ENCODE measurements at places on chromosomes 1 and 21.

- DNase-seq = no peak
These were observed 47.6 kb upstream of the GPR153 start for GRCh38 chr1:6308449-6308848.

DNA sequence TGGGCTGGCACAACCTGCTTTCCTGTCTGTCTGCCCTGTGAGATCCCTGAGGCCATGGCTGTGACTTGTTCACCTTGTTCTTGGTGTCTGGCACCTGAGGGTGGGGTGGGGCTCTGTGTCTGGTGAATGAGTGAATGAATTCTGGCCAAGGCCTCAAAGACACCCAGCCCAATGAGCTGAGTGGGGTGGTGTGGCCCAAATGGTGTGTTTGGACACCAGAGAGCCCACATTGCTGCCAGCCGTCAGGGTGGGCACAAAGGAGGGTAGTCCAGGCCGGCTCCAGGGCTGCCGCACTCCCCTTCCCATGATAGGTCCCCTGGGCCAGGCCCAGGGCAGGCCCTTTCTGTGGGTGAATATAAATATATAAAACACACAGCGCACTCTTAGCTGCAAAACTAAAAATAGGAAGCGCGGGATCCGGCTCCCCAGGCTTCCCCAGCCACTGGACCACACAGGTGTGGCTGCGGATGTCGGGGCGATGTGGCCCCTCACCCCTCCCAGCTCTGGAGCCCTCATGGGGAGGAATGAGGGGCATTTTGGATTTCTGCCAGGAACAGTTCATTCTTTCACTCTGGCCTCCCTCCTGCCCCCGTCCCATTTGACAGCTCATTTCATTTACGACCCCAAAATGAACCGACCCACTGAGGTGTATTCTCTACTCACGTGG is 33.3 kb downstream of the RUNX3 start:
- no peak for DNase-seq

- DNase-seq = no peak
These were observed 104.8 kb downstream of the HLX start for GRCh38 chr1:220983877-220984635.

DNA sequence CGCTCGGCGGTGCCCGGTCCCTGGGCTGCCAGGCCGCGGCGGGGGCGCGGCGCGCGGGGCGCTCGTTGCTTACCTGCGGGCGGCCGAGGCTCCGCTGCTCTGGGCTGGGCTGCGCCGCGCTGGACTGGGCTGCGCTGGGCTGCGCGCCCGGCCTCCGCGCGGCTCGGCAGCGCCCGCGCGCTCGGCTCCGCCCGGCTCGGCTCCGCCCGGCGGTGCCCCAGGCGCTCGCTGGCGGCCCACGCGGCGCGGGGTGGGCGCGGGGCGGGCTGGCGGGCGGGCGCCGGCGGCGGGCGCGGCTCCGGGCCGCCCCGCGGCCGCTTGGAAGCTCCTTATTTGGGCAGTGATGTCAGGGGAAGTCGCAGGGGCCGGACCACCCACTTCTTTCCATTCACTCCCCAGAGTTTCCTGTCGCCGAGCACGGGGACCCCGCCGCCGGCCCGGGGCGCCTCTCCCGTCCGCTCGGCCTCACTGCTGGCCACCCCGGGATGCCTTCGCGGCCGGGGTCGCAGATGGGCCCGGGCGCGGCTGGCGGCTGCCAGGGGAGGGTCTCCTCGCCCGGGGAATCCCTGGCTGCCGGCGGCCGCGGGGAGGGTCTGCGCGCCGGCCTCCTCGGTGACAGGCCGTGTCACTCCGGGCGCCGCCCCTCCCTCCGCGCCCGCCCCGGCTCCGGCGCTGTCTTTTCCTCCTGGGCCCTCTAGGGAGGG is 177.7 kb upstream of the EDN2 start:
- DNase-seq = no peak

- no peak for DNase-seq
These were observed 5.5 kb downstream of the PARS2 start for GRCh38 chr1:54758678-54759348.

GRCh38 chr1:196960854-196961253 is 16.5 kb upstream of the CFHR5 start:
- no peak for DNase-seq

DNA sequence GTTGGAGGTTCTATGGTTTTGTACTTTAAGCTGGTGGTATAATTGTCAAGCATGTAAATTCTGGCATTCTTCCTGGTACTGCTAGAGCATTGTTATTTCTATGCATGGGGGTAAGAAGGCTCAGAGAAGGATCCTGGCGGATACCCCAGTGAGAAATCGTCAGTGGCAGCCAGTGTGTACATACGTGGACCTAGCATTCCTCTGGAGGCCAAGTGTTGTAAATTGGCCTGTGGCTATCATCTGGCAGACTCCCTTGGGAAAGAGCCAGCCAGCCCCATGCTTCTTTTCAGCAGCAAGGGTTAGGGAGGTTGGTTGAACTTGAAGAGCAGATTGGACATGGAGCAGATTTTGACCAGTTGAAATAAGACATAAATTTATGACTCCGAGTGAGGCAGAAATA is 5.2 kb upstream of the AGO3 start:
- no peak for DNase-seq

- DNase-seq = no peak
These were observed 62.5 kb downstream of the UBIAD1 start for GRCh38 chr1:11335417-11336056.

DNA sequence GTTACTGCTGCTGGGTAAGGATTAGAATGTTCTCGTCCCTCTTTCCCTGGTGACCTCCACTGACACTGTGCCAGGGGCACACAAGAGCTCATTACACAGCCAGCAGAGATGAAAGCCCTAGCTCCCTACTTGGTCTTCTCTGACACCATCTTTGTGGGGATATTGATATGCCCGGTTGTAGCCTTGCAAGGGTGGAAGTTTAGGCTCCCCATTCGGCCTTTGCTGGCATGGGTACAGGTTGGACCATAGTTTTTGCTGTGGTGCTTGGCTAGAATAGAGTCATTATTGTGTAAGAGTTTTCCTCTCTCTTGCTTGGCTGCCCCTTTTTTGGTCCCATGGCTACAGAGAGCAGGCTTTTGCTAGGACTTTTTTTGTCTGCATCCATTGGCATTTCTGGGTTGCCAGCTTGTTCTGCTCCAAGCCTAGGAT is 12.3 kb downstream of the RAB4A start:
- DNase-seq = no peak

DNA sequence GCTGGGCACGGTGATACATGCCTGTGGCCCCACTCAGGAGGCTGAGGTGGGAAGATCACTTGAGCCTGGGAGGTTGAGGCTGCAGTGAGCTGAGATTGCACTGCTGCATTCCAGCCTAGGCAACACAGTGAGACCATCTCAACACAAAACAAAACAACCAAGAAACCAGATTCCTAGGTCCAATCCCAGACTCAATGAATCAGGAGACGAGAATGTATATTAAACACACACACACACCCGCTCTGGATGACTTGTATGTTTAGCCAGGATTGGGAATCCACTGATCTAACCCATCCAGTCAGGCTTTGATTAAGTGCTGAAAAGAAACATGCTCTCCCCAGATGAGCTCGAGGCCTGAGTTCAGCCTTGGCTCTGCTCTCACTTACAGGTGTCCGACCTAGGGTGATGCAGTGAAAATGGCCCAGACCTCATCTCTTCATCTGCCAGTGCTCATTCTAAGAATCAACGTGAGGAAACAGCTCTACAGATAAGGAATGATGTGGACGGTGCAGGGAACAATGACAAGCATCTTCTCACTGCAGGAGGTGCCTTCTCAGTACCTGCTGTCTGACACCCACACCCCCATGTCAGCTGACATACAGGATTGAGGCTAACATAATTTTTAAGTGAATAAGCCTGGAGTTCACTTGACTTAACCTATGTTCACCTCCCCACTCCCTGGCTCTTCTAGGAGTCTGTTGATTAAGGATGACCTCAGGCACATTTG is 15.3 kb upstream of the SRSF4 start:
- no peak for DNase-seq

DNA sequence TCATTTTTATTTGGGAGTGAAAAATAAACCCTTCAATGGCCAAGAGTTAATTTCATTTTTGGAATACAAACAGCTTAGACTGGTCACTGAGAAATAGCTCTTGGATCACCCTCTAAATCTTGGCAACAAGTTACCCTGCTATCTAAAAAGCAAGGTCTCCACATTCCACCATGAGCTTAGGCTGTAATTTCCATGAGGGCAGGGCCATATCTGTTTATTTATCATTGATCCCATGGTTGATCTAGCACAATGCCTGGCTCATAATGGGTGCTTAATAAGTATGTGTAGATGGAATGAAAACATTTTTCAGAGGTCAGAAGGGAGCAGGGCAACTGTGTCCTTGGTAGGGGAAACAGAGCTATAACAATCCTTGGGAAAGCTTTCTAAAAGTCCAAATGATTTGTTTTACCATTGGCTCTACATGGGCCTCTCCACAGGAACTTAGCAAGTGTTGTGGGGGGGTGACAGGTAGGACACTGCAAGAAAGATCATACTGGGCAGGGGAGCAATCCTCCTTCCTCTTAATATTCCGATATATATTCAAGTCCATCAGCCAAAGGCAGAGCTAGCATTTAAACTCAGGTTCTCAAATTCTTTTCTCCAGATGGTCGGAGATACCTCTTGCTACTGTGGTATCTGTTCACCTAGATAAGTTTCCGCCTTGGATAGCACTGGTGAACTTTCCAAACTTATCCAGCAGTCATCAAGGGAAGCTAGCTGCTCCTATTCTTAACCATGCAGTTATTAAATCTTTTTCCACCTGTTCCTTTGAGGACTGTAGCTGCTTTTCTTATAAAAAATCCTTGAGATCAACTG is 53.1 kb upstream of the PTCH2 start:
- no peak for DNase-seq

DNA sequence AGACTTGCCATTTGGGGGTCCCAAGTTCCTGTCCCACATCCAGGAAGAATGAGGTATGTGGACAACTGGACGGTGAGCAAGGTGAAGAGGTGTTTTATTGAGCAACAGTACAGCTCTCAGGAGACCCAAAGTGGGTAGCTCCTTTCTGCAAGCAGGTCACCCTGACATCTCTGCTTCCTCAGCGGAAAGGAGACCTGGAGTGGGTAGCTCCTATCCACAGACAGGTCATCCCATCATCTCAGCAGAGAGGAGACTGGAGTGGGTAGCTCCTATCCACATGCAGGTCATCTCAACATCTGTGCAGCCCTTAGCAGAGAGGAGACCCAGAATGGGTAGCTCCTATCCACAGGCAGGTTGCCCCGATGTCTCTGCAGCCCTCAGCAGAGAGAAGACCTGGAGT is 13.8 kb upstream of the FNBP1L start:
- DNase-seq = no peak

- no peak for DNase-seq
These were observed 282.4 kb upstream of the BEND5 start for GRCh38 chr1:49059087-49059486.

DNA sequence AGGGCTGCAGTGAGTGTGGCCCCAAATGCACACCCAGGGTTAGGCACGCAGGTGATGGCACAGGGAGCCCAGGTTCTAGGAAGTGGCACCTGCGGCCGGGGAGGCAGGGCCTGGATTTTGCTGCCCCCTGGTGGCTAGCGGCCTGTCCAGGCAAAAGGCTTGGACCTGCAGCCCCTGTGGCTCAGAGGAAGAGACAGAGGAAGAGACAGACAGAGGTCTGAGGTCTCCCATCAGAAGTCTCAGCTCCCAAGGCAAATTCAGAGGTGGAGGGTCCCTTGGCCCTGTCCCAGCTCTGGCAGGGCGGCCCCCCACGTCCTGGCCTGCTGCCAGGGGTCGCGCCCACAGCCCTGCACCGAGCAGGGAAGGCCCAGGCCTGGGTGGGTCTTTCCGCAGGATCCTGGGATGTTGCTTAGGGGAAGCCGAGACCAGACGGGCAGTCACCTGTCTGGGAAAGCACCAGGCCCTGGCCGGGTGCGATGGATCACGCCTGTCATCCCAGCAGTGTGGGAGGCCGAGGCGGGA is 8.0 kb upstream of the TNFRSF14 start:
- peak; percentile 91 for DNase-seq

DNA sequence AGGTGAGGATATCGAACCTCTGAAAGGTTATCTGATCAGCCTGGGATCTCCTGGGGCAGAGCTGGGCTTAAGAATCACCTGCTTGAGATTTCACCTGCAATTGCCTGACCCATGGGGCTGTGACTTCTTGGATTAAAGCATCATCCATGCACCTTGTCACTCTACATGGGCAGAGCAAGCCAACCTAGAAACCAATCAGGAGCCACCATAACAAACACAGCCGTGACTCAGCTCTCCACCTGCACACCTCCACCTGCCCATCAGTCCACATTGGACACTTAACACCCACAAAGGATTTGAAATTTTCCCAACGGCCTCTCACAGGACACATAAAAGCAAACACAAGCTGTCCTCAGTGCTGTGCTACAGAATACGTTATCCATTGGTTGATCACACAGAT is 35.1 kb upstream of the ETS2 start:
- DNase-seq = peak; percentile 91

- DNase-seq = no peak
These were observed 2.7 kb downstream of the CLIC6 start for GRCh38 chr21:34671462-34671861.

DNA sequence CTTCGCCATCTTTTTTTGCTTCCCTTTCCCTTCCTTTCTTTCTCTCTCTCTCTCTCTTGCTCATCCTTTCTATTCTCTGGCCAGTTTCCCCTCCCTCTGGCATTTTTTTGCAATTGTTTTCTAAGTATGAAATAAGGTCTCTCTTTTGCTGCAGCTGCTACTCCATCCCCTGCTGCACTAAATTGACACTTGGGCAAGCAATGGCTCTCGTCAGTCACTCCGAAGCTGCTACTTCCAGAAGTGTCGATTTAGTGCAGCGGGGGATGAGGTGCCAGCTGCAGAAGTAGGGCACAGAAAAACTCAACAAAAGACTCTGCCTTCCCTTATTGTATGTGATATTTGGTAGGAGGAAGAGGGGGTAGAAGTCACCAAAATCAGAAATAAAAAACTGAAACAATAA is 642.3 kb downstream of the RWDD3 start:
- peak; percentile 46 for DNase-seq

DNA sequence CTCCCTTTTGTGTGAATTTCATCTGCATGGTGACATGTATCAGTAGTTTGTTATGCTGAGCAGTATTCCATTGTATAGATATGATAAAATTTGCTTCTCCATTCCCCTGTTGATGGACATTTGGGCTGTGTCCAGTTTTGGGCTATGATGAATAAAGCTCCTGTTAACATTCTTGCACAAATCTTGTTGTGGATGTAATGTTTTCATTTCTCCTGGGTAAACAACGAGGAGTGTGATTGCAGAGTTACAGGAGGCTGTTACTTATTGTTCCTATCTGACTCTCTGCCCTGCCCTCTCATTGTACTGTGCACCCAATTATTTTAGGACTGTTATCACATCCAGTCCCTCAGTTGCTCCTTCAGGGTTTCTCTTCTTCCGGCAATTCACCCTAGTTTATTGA is 24.2 kb downstream of the MAPKAPK2 start:
- no peak for DNase-seq

GRCh38 chr21:15206514-15206913 is 141.7 kb upstream of the NRIP1 start:
- no peak for DNase-seq

DNA sequence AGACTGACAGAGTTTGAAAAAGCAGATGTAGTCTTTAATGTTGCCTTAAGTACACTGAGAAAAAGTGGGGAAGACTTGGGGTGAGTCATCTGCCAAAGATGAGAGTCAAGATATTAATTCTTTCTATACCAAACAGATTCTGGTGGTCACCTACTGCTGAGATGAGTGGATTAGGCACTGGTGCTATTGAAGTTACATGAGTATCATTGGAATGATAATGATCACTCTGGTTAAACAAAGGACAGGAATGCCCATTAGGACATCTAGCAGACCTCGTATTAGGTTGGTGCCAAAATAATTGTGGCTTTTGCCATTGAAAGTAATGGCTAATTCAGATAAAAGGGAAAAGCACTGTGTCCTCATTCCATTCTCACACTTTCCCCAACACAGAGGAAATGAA is 1588.9 kb downstream of the KCNT2 start:
- no peak for DNase-seq

All from NCI-H510A treated with DMSO at 0.1 percent for 48 hours (cell line).